NCI-H1417 treated with DMSO at 0.1 percent for 48 hours (cell line): ENCODE measurements at places on chromosomes 16 and 17.

GRCh38 chr16:391885-392335 lies 5.1 kb upstream of the NME4 start:
- DNase-seq = no peak

DNA sequence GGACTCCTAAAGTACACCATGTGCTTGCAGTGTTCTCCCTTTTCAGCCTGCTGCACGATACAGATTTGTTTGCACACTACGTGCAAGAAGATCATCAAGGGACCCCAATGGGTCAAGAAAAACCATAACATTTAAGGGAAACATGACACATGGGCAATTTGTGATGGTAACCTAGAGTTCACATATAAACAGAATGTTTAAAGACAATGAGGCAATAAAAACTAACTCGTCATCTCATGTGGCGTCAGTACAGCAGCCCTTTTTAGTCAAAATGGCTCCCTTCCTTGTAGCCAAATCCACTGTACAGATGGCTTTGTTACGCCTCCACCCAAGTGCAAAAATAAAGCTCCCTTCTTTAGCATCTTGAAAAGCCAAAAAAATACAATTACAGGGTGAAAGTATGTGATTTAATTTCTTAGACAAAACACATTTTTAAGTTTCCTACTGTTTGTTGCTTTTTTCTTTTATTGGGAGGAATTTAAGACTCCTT lies 173.7 kb downstream of the CDK5R1 start:
- no peak for DNase-seq

DNA sequence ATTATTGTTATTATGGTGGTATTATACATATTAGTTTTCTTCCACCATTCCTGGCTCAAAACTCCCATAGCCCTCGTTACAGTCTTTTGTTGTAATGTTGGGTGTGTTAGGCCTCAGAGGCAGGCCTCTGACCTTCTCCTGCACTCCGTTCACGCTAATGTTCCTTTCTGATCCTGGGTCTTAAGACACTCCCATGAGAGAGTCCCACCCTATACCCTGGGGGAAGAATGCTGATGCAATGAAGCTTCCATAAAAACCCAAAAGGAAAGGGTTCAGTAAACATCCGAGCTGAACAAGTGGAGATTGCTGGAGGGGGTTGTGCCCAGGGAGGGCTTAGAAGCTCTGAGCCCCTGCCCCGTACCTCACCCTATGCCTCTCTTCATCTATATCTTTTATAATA lies 141.3 kb upstream of the NETO2 start:
- DNase-seq = no peak

GRCh38 chr17:418421-418751 lies 65.8 kb upstream of the RPH3AL start:
- no peak for DNase-seq

- no peak for DNase-seq
These were observed 4.0 kb downstream of the NOG start for GRCh38 chr17:56597495-56597990.

DNA sequence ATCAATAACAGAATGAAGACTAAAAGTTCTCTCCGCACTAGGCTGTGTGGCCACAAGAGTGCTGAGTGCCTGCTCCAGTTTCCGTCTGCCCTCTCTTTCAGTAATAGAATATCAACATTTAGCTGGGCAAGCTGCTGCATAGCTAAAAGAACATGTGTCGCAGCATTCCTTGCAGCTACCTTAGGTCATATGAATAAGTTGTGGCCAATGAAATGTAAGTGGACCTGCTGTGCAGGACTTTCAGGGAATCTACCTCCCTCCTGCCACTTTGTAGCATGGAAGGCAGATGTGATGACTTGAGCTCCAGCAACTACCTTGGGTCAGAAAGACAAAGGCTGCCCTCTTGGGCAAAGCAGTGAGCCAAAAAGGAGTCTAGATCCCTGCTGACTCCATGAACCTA lies 25.4 kb downstream of the SLC39A11 start:
- no peak for DNase-seq

GRCh38 chr17:56111706-56112485 lies 41.4 kb upstream of the ANKFN1 start:
- no peak for DNase-seq

DNA sequence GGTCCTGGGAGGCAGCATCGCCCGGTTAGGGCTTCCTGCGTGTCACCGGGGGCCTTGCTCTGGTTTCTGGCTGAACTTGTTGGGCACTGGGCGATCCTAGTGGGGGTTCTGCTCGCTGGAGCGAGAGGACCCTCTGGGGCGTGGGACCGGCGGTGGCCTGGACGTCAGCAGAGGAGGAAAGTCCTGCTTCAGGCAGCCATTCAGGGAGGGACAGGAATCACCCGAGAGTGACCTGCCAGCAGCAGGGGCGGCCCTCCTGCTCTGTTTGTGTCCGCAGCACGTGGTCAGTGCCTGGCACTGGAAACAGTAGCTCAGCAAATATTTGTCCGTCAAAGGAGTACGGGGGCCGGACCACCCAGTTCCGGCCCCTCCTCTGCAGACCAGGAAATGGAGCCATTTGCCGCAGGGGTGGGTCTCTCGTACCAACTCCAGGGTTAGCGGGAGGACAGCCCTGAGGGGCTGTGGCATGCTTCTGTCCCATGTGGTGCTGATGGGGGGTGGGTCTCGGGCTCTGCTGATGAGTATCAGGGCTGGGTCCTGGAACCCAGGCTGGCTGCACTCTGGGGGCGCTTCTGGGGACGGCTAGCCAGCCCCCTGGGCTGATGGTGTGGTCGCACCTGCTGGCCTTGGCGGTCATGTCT lies 48.3 kb downstream of the BAIAP2 start:
- no peak for DNase-seq

DNA sequence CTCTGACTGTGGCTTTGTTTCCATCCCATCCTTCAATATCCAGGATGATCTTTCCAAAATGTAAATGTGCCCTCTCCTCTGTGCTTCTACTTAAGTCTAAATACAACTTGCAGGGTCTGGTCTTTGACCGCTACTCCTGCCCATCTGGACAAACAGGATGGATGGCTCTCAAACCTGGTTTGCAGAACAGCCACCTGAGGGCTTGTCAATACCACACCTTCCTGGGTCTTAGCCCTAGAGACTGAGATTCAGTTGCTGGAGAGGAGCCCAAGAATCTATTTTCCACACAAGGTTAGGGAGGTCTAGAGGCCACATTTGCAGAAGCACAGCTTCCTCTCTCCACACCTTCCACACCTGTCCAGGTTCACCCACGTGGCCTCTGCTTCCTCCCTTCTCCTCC lies 1.9 kb upstream of the GRB7 start:
- DNase-seq = no peak

DNA sequence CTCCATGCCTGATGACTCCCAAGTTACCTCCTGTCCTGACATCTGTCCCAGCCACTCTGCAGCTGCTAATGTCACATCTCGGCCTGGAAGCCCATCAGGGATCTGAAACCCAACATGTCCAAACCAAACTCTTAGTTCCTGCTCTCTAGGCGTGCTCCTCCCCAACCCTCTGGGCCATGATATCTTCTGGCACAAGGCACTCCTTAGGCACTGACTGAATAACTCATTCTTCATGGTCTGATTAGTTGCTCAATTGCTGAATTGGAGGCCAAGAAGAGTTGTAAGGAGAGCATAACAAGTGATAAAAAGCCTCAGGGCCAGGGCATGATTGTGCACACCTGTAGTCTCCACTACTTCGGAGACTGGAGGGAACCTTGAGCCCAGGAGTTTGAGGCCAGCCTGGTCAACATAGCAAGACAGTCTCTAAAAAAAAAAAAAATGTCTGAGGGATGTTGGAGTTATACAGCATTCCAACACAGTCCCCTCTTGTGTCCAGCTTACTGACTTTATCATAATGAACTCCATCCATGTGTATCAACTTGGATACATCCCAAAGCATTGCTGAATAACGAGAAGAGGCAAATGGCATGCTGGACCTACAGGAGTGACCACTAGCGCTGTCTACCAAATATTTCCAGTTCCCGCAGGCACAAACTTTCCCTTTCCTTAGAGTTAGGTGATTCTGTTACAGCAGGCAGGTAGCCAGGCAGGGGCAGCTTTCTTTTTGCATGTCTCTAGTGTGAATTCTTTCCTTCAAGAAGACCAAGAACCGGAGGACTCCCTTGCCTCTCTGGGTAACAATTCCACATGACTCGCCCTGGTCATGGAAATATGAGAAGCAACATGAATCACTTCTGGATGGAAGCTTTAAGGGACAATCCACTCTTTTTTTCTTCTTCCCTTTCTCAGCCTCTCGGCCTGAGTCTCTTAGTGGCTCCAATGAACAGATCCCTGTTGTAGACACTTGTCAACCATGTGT lies 18.1 kb upstream of the SHCBP1 start:
- no peak for DNase-seq

DNA sequence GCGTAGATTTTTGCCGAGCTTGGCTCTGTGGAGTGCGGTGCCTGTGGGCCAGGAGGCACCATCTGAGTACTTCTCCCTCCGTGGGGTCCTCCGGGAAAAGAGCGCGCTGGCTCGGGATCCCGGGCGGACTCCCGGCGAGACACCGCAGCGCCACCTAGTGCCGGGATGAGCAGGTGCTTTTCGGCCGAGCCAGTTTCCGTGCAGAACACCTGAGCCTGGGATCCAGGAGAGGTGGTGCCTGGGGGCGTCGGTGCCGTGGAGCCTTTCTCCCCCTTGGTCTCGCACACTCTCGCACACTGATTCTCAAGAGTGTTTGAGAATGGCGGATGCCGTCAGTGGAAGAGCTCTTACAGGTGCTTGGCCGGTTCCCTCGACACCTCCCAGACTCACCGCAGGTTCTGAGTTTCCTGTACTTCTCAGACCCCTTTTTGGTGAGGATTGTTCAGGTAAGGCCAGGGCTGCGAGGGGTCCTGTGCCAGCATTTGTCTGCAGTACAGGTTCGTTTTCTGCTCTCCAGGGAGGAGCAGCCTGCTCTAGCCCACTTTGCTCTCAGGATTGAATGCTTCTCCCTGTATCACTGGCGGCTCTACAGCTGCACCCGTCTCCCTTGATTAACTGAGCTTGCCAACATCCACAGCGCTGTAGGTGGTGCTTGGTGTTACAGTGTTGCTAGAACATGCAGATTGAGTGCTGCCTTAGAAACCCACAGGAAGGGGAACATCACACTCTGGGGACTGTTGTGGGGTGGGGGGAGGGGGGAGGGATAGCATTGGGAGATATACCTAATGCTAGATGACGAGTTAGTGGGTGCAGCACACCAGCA lies 23.3 kb downstream of the TBCD start:
- no peak for DNase-seq

GRCh38 chr17:13084420-13084819 lies 66.6 kb upstream of the ELAC2 start:
- no peak for DNase-seq

GRCh38 chr17:82320956-82321927 lies 3.8 kb upstream of the CD7 start:
- no peak for DNase-seq

DNA sequence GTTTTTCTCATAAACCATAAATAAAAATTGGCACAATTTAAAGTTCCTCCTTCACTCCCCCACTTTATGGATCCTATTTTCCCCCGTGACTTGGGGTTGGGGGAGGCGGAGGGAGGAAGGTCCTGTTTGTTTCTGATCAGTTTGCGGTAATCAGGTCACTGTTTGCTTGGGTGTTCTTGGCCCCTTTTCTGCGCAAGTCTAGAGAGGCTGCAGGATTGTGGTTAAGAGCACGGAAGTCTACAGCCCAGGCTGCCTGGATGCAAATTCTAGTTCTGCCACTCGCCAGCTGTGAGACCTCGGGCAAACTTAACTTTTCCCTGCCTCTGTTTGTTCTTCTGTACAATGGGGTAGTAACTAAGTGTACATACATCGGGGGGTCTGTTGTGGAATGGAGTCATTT lies 12.1 kb downstream of the ATP2C2 start:
- DNase-seq = no peak

- DNase-seq = no peak
These were observed 6.9 kb downstream of the PLLP start for GRCh38 chr16:57277586-57277985.

- no peak for DNase-seq
These were observed 446.5 kb downstream of the MAF start for GRCh38 chr16:79154086-79154485.

DNA sequence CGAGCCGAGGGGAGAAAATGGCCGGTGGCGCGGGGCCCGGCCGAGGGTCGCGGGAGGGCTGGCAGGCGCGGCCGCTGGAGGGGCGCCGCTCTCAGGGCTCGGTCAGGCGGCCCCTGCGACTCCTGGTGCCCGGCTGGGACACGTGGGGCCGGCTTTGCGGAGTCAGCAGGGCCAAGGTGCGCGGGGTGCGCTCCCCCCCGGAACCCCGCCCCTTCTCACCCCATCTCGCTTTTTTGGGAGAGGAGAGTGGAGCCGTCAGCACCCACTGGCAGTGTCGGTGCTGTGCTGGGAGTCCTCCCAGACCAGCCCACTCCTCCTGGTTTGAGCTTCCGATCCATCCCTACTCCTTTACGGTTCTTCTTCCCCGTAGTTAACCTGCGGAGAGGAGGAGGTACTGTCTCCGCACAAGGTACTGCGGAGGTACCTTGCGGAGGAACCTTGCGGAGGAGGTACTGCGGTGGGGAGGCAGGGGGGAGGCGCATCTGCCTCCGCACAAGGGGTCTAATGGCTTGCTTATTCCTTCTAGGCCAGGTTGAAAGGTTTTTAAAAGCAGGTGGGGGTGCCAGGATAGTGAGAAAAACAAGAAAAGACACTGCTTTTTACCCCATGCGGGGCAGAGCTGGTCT lies 19.1 kb upstream of the CBX8 start:
- DNase-seq = no peak

GRCh38 chr16:90000733-90001427 lies 18.4 kb downstream of the DBNDD1 start:
- DNase-seq = no peak

- DNase-seq = no peak
These were observed 159.8 kb upstream of the MYOCD start for GRCh38 chr17:12505866-12506265.

GRCh38 chr17:79363552-79364275 lies 247.1 kb downstream of the RBFOX3 start:
- DNase-seq = no peak

GRCh38 chr16:566475-567372 lies at the start of gene NHLRC4:
NHLRC4 (plus strand) TSS chr16:567005; CDS start chr16:568048, 1,043 bp downstream.
- DNase-seq = no peak

GRCh38 chr17:2235792-2236366 lies 67.7 kb downstream of the SMG6 start:
- DNase-seq = no peak

GRCh38 chr17:41284546-41284945 lies 9.0 kb downstream of the KRTAP9-7 start:
- DNase-seq = no peak

DNA sequence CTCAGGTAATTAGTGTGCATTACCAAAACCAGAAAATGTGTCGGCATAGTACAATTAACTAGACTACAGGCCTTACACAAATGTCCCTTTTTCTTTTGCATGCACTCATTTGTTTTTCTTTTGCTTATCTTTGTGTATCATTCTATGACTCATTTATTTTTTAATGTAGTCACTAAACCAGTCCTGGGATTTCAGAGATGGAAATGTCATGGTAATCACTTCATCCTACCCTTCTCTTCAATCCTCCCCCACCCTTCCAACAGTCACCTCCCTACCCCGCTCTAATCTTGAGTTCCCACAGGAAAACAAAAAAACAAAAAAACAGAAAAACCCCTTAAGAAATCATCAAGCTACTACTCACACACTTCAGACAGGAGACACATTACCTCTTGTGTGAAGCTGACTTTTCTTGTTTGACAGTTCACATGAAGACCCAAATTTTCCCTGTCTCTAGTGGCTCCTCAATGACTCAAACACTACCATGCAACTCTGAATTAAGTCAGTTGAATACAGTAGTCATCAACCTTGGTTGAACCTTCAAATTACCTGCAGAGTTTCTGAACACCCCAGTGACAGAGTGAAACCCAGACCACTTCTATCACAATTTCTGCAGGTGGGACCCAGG lies 242.4 kb upstream of the SALL1 start:
- no peak for DNase-seq
